NCI-H2029 treated with DMSO at 0.1 percent for 48 hours (cell line): ENCODE measurements at places on chromosomes 16 and 17.
A peak's percentile ranks its signal among the peaks of the same experiment; 100 is the strongest.

GRCh38 chr17:37720989-37721388 lies 23.9 kb downstream of the HNF1B start:
- DNase-seq: no peak

DNA sequence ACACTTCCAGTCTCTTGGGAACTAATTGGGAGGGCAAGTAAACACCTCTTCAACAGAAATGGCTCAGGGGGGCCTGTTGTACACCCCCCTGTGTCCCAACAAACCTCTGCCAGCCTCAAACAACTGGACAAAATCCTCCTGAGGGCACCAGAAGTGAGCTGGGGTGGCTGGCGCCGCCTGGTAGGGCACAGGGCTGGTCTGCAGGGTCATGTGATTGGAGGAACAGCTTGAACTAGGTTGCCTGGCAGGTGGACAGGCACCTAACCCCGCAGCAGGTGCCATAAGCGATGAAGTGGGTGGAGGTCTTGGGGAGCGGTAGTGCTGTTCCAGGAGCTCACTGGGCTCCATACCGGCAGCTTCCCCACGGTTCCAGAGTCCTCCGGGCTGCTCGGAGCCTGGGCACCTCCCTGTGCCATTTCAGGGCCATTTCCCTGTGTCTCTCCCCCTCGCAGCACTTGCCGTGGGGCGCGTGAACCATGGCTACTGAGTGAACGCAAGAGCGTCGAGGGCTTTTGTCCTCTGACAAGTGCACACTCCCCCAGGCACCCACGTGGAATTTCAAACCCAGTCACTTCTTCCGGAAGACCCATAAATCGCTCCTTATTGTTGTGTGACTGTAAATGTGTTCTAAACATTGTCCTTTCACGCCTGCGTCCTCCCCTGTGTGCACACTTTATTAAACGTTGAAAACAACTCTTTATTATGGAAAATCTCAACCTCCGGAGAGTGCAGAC lies 101.5 kb downstream of the SEC14L1 start:
- no peak for DNase-seq

DNA sequence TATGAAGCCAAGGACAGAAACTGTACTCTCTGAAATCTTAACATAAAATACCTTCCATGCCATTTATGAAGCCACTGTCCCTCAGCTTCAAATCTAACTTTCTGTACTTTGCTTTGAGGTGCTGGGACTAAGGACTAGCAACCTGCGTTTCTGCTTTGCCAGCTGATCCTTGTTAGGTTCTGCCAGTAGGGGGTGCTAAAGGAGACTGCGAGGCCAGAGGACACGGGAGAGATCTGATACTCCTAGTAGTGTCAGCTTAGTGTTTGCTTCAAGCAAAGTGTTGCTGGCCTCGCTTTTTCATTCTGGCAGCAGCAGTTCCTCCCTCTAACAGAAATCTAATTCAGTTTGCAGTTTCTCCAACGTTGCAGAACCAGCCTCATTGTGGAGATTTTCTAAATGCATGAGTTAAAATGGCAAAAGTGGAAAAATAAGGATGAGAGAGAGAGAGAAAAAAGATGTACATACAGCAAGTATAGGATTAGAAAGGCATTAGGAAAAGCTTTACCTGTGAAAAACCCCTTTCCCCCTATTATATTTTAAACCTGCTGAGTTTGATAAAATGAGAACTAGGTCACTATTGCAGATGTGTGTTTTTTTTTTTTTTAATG lies 297.5 kb downstream of the CA10 start:
- DNase-seq: peak; percentile 66

DNA sequence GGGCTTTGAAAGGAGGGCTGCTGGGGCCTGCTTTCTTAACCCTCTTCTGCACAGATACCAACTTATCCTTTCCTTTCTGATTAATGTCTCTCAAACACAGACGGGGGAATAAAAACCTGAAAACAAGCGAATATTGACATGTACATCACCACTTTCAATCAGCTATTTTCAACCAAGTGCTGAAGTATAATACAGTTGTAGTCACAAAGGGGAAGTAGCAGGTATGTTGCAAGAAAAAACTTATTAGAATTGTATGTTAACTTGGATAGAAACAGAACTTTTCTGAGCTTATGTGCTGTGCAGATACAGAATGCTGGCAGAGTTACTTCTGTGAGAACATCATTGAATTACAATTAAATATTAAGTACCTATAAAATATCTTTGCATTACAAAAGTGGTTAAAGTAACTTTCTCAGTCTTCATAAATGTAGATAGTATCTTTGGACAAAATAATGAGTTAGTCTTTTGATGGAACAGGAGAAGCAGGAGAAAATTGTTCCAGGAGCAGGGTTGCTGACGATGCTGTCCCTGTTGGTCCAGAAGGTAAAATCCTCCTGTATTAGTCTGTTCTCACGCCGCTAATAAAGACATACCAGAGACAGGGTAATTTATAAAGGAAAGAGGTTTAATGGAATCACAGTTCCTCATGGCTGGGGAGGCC lies 59.5 kb downstream of the RPTOR start:
- no peak for DNase-seq

GRCh38 chr17:38401459-38401858 lies 26.8 kb upstream of the ARHGAP23 start:
- DNase-seq: no peak

- no peak for DNase-seq
Measured at GRCh38 chr16:85850344-85850880, 48.5 kb upstream of the IRF8 start.

DNA sequence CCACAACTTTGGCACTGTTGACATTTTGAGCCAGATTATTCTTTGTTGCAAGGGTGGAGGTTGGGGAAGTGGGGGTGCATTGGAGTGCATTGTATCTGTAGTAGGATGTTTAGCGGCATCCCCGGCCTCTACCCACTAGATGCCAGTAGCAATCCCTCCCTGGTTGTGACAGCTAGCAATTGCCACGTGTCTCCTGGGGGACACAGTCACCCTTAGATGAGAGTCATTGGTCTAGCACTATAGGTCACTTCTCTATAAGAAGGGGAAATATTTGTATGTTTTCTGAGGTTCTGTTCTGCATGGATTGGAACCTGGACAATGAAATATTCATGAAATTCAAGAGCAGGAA lies 32.4 kb downstream of the MSI2 start:
- DNase-seq: no peak

DNA sequence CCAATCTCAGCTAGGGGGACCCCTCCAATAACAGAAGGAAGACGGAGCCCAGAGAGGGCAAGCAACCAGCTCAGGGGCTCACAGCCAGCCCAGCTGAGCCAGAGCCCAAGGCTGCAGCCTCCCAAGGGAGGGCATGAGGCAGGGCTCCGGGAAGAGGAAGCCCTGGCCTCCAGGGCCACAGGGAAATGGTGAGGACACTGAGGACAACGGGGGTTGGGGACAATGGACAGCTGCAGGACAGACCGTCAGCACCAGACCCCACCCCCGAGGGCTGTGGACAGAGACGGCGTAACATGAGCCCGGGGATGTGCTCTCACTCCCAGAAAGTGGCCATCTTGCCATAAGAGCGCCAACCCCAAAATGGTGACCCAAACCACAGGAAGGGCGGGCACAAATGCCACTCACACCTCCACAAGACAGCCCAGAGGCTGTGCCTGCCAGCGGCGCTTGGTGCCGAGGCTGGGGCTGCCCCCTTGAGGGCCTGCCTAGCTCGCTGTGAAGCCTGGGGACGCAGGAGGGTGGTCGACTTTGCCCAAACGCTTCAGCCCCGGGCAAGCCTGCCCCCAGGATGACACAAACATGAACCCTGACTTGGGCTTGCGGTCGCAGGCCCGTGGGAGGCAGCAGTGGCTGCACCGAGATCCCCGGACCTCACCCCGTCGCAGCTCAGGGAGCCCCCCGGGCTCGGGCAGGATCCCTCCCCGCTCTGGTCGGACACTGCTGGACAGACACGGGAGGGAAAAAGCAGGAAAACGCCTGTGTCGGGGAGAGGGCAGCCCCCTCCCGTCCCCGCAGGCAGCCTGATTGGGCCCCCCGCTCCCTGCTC lies 10.5 kb downstream of the PIMREG start:
- DNase-seq: no peak

GRCh38 chr16:85525420-85526184 lies 87.5 kb upstream of the GSE1 start:
- no peak for DNase-seq

DNA sequence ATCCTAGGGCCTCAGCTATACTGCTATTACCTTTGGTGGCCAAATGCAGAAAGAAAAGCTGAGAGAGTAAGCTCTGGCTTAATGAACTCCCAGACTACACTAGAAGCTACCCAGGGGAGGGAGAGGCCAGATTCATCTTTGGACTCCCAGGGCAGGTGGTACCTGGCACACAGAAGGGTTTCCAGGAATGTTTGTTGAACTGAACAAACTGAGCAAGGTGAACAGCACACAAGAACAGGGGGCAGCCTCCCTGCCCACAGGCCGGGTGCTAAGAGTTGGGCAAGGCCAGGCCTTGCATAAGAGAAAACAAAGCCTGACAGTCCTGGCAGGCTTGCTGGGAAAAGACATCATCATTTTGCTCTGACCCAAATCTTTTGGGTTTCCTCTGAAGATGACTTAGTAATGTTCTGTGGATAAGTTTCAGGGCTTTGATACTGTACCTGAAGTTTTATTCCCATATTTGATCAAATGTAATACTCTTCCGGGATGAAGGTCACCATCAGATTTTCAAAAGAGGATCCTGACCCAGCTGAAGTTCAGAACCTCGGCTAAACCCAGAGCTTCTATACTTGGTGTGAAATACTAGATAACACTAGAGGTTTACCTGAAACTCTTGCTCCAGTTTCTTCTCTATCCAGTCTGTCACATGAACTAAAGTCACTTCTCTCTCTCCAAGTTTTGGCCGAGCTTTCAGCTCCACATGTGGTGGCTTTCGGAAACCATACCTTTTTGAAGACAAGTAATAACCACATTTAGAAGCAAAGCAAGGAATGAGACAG lies 20.5 kb upstream of the ERN1 start:
- no peak for DNase-seq

DNA sequence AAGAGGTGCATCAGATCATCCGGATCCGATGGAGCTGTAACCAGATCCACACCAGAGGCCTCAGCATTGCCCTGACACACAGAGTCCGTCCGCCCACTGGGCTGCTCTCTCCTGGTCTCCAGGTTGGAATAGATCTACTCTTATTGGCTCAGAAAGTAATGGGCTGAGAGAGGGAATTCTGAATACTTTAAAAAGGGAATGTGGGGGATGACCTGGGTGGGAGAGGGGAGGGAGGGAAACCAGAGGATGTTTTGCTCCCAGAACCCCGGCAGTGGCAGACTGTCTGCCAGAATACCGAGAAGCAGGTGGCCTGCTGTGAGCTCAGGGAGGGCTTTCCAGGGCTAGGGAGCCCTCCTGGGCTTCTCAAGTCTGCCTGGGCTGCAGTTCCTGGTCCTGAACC lies 126.5 kb downstream of the ENGASE start:
- DNase-seq: no peak

DNA sequence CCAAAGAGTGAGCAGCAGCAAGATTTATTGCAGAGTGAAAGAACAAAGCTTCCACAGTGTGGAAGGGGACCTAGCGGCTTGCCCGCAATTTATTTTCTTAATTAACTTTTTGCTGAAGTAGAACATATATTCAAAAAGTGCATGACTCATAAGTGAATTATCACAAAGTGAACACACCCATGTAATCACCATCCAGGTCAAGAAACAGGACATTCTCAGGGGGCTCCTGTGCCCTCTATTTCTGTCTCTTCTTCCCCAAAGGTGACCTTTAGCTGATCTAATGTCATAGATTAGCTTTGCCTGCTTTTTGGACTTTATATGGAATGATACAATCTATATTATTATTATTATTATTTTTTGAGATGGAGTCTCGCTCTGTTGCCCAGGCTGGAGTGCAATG lies 19.9 kb downstream of the ERAL1 start:
- DNase-seq: no peak

DNA sequence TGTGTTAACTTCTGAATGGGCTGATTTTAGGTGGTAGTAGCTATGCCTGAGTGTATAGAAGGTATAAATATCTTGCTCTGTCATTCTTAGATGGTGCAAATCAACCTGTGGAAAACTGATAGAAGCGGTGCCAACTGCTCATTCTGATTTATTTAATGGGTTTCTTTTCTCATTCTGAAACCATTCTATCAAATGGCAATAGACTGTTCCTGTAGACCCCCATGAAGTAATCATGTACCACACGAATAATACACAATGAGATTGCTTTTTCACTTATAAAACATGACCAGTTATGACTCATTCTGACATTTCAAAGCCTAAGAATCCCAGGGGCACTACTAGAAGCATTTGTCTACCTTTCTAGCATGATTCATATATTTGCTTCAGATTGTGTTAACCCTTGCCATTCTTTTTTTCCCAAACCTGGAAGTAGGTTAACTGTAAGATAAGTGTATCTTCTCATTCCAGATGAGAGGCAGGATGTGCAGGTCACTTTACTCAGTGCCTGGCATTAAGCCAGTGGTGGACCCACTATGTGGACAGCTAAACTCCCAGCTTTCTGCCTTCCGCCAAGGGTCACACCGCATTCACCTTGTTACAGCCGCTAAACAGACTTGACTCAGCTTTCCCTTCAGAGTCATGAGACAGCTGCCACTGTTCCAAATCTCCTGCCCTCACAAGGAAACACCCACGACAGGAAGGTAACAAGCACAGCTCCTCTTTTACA lies 16.4 kb upstream of the SLC16A11 start:
- DNase-seq: no peak

DNA sequence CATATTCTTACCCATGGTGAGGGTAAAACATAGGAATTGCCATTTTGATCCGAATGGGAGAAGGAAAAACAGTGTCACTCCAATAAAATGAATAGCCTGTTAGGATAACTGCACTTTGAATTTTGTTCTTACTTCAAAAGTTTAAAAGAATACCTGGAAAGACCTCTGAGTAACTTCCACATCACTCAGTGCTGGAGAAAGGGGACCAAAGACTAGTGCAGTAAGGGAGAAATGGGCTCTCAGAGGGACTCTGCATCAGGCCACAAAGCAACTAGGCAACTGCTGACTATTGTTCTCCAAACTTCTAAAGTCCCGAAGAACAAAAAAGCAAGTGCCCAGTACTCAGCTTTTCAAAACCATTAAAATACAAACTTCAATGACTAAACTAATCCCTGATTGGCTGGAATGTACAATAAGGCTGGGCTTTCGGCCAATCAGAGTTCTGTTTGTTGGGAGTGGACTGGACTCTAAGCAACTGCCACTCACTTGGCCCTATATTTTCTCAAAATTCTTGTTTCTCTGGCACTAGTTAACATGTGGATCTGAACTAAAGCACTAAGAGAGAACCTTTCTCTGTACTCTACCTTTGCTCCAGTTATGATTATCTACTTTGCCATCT lies 6.2 kb downstream of the DNAJC7 start:
- DNase-seq: no peak
